ENCODE measurements at places on chromosomes 1 and 21.

GRCh38 chr1:36905941-36906340 lies 128.4 kb downstream of the GRIK3 start:
- DNase-seq: no peak

DNA sequence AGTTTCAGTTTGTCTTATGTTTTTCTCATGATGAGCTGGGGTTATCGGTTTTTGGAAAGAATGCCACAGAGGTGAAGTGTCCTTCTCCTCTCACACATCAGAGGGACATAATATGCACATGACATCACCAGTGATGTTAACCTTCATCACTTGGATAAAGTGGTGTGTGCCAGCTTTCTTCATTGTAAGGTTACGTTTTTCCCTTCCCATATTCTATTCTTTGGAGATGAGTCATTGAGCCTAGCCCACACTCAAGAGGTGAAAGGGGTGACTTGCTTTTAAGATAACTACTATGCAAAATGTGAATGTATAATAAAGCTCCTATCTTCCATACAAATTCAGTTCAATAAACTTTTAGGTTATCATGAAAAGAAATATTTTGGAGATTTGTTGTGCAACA lies 36.7 kb upstream of the MAGI3 start:
- no peak for DNase-seq

DNA sequence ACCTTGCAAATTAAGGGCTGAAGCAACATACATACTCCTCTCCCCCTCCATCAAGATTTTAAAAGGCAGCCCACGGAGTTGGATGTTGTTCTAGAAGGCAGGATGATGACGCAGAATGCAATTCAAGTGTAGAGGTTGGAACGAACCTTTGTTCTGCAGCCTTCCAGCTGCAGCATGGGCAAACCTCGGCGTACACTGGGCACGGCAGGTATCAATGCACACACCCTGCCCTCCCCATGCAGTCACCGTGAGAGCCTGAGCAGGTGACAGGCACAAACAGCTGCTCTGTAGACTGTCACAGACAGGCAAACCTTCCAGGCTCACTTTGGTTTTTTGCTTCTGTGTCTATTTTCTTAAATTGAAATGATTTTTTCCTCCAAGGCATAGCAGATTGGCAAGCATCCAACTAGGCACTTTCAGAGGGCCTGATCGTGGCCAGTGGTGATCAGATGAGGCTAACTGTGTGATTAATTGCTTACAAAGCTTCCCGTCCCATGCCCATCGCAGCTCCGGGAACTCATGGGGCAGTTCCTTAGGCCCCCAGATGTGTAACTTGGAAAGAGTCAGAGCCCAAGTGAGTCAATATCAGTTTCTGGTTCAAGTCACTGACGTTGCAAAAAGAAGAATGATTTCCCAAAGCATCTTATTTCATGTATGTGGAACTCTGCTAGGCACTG lies 82.3 kb downstream of the ITPKB start:
- no peak for DNase-seq

GRCh38 chr1:194570476-194570875 lies 1384.1 kb upstream of the B3GALT2 start:
- no peak for DNase-seq

Measured in putamen (tissue), 1 donor.